ENCODE measurements at places on chromosomes 2 and 18.

GRCh38 chr2:204264621-204265140, 280.6 kb upstream of the PARD3B start:
- DNase-seq, result no peak

GRCh38 chr2:35526741-35527140, 828.8 kb upstream of the CRIM1 start:
- DNase-seq, result no peak

GRCh38 chr2:8580316-8581233, 101.3 kb upstream of the ID2 start:
- no peak for DNase-seq

GRCh38 chr2:120883607-120884440, 148.2 kb downstream of the GLI2 start:
- DNase-seq, result no peak

GRCh38 chr18:36308711-36309435, 11.4 kb downstream of the FHOD3 start:
- peak; percentile 19 for DNase-seq

GRCh38 chr18:13243363-13243762, 24.8 kb downstream of the LDLRAD4 start:
- DNase-seq, result no peak

- DNase-seq, result no peak
These were observed 45.2 kb downstream of the ITGA6 start for GRCh38 chr2:172472446-172473033.

DNA sequence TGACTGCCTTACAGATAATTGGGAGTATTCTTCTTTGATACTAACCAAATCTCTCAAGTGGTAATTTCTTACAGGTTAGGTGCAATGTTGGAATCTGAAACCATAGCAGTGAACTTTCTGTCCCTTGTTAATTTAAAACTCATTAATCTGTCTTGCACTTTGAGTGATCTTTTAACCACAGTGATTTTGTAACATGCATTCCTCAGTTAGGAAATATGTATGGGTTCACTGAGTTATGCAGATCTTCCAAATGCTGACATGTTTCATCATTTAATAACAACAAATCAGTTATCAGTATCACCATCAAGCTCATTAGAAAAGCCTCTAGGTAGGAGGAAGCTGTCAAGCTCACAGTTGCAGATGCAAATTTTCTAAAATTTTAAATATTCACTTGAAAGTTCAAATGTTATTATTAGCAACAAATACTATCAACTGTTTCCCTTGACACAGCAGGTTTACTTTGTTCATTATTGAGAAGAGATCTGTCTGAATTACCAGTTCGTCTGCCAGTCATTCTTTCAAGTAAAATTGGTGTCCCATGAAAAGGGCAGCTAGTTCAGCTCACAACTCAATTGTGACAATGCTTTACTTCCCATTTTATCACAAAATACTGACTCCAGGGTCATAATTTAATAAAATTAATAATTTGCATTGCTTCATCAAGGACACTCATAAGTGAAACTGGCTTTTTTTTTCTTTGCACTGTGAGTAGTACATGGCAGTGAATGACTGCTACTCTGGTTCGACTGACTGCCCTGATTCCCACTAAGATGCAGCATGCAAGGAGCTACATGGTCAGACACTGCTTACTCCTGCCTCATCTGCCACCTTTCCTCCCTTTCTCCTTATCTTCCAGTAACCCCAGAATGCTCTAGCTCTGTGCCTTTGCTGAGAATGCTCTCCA, 31.6 kb downstream of the SUCLG1 start:
- peak; percentile 63 for DNase-seq

GRCh38 chr2:206266130-206267125, 8.0 kb upstream of the ZDBF2 start:
- DNase-seq, result no peak

DNA sequence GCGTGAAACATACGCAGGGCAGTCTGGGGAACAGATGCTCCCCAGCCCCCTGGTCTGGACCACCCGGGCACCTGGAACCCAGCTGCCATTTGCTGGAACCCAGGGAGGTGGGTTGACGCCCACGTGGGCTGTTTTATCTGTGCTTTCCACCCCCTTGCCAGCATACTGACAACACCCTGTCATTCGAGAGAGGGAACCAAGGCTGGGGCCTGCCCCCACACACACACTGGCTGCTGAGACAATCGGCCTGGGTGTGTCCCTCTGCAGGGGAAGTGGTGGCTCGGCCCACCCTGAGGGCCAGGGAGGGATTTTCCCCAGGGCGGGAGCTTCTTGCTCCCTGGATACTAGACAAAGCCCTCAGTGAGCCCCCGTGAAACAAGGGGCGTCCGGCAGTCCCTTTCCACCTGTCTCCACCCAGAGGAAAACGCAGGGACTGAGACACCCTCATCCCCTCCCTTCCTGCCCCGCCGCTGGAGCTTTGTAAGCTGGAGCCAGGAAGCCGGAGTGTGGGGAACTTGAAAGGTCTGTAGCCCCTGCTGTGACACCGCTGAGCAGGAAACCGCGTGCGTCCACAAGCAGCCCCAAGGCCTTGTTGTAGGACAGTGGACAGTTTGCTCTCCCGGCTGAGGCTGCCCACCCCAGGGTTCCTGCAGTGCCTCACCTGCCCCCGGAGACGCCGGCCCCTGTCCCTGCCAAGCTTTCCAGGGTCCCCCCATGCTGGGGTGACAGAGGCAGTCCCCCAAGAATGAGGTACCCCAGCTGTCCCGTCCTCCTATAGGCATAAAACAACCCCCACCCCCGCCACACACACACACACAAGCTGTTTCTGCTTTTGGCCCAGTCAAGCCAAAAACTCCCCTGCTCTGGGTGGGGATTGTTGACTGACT, 14.1 kb upstream of the KLF11 start:
- DNase-seq, result no peak

GRCh38 chr2:179682756-179683155, 178.7 kb downstream of the ZNF385B start:
- DNase-seq, result no peak

GRCh38 chr2:36605273-36605672, 7.3 kb upstream of the FEZ2 start:
- DNase-seq, result no peak

- peak; percentile 49 for DNase-seq
These were observed 1.9 kb upstream of the ITGB6 start for GRCh38 chr2:160201849-160202539.

DNA sequence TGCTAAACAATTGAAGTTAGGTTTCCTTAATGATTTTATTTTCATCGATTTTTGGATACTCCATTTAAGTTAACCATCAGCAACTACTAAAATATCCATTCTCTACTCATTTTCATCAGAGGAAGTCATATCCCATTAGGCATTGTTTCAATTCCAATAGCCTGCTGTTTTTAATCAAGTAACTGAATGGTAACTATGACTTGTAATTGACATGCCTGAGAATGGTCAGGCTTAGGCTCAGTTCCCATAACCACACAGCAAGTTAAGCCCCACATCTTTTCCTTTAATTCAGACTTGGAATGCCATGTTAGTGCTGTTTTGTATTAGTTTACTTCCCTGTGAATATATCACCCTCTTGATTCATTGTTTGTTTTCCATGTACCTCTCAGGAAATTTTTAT, 398.8 kb downstream of the ARHGAP15 start:
- peak; percentile 89 for DNase-seq

DNA sequence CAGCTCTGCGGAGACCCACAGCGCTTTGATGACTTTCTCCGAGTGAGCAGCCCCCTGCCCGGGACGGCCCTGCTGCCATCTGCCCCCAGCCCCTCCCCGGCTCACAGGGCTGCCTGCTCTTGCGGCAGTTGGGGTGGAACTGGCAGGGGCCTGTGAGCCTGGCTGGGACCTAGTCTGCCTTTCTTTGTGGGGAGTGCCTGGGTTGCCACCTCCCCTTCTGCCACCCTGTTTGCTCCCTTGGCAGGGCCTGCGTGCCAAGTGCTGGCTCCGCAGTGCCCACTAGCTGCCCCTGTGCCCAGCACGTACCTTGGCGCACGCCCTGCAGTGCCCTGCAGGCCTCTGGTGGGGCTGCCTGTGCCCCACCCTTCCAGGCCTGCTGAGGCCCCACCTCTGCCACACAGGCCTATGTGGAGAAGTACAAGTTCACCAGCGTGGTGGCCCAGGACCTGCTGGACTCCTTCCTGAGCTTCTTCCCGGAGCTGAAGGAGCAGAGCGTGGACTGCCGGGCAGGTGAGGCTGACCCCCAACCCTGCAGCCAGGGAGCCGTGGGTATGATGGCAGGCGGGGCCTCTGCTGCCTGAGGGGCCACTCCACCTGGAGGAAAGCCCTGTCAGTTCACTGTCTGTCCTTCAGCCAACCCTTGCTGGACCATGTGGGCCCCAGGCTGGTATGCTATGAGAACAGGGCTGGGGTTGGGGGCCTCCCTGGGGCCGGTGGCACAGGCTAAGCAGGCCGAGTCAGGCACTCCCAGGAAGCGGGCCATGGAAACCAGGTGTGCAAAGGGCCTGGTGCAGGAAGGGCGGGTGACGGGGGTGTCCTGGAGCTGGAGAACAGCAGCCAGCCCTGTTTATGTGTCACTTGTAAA, 7.0 kb downstream of the RNPEPL1 start:
- DNase-seq, result no peak

- peak; percentile 94 for DNase-seq
These were observed 14.9 kb downstream of the SLC9A4 start for GRCh38 chr2:102487761-102488462.

DNA sequence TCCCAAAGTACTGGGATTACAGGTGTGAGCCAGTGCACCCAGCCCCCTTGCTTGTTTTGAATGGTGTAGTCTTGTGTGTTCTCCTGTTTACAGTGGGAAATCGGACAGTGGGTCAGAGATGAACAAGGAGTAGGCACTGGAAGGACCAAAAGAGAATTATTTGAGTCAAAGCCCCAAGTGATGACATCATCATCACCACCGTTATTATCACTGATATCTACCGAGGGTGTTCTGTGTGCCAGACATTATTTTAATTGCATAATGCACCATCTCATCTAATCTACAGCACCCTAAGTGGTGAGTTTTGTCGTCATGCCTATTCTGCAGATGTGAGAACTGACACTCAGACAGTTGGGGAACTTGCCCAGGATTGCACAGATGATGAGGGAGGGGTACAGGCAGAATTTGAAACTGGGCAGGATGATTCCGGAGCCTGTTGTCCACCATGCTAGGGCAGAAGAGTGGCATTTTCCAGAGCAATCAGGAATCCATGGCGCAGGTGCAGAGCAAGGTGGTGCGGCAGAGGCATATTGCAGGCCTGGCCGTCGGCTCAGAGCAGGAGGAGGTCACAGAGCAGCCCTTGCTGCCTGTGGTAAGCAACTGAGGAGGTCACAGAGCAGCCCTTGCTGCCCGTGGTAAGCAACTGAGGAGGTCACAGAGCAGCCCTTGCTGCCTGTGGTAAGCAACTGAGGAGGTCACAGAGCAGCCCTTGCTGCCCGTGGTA, 137.0 kb upstream of the HDAC4 start:
- no peak for DNase-seq

GRCh38 chr2:112187805-112188596, 49.8 kb downstream of the FBLN7 start:
- DNase-seq, result no peak

- no peak for DNase-seq
These were observed 98.1 kb upstream of the CSRNP3 start for GRCh38 chr2:165371356-165371755.

Data from fibroblast of upper back skin (primary cell).